IMR-90 (cell line): ENCODE measurements at places on chromosomes 7 and 10.

GRCh38 chr7:85928500-85928899 lies 715.2 kb upstream of the GRM3 start:
- DNase-seq = no peak

GRCh38 chr7:96224685-96225084 lies 97.2 kb downstream of the SLC25A13 start:
- DNase-seq = no peak

GRCh38 chr10:121127151-121127906 lies 276.2 kb downstream of the WDR11 start:
- DNase-seq = no peak

DNA sequence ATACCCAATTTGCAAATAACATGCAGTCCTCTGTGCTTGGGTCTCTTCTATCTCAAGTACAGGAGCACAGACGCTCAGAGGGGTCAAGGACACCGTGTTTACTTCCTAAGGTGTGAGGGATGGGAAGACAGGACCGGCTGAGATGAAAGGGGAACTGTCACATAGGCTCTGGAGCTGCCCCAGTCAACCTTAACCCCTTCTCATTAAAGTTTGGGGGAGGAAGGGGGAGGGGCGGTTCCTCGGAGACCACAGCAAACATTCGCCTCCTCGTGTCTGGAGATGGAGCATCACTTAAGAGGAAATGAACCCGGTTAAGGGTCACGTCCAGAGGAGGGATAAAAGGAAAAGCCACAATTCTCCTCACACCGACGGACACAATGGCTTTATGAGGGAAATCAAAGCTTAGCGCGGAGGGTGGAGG lies 1.1 kb downstream of the SH3PXD2A start:
- no peak for DNase-seq

DNA sequence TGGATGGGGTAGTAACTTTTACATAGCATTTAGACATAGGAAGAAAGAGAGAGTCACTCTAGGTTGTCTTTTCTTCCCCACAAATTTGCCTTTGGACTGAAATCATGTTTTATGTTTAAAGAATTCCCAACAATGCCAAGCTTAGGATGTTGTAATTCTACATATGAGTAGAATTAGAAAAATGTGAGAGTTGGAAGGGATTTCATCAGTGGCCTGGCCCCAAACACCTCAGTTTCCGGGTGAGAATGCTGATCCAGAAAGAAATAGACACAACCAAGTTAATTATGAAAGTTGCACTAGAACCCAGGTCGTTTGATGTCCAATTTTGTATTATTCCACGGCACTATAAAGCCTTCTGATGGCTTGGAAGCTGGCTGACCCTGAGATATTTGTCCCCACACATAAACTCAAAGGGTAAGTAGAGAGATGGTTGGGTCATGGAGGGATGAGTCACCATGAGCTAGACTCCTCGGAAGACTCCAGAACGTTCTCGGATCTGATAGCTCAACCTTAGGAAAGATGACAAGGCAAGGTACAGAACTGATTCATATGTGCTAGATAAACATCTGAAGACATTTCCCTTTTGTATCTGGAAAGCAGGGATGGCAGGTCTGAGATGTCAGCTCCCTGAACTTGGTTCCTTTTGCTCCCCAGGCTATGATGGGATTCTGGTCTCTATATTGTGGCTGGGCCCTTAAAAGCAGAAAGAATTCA lies 48.8 kb upstream of the SLC35B4 start:
- peak; percentile 47 for DNase-seq

DNA sequence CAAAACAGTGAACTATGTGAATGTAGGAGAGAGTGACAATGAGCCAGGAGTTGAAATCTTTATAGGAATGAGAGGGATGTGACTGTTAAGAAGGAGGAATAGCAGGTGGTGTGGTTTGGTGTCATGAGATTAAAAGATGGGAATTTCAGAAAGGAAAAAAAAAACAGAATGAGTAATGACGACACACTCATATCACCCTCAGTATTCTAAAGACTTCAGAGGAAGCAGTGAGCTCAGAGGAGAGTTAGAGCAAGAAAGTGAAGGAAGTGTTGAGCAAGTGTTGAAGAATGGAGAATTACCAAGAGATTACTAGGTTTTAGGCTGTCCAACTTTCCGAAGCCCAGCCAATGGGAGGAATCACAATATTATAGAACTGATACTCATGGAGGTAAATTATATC lies 220.5 kb upstream of the HGF start:
- DNase-seq = peak; percentile 83

GRCh38 chr7:139328375-139328774 lies 12.8 kb upstream of the FMC1 start:
- DNase-seq = peak; percentile 95

DNA sequence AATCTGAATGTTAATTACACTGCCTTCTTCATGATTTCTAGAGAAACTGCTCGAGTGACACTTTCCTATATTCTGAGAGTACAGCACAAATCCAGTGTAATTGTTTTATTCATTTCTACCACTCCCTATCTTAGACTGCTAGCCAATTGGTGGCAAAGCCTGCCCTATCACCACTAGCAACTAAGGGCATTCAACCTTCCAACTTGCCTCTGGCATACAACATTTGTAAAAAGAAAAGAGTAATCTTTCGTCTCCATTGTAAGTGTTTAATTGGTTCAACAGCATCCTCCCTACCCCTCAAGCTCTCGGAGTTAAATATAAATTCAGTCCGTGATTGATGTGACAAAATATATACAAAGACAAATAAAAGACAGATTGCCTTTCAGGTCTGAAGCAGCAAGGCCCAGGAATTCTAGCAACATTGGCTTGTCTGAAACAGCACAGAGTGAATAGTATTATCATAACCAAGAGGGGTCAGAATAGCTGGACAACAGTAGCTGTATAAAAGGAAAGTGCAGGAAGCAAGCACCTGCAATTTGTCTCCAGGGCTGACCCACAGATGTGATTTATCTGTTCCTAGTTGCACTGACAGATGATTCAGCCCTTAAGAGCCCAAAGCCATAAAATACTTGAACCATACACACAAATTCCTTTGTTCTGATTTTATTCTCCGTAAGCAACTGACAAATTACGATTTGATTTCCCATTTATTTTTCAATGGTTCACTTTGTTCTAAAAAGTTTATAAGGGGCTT lies 47.6 kb upstream of the ANKRD1 start:
- DNase-seq = peak; percentile 83

- DNase-seq = peak; percentile 84
These were observed 7.2 kb downstream of the TNS3 start for GRCh38 chr7:47574482-47575329.

- DNase-seq = no peak
These were observed 42.8 kb downstream of the AP5Z1 start for GRCh38 chr7:4818000-4818794.

DNA sequence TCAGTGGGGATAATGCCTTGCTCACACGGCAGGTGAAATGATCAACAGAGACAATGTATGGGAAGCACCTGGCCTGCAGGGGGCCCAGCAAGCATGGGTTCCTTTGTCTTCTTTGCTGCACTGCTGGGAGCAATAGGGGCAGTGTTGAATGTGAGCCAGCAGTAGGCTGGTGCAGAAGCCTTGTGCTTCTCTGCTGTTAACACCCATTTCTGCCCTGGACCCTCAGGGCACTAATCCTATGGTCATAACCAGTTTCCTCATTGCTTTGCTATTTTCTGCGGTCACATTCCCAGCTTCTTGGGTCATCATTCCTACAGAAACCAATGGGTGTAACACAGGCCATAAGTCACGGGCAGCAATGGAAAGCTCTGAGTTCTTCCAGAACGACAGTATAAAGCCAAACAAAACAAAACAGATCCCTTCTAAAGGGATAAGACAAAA lies 10.9 kb upstream of the LGI1 start:
- peak; percentile 89 for DNase-seq

GRCh38 chr10:2760736-2761135 lies 306.6 kb upstream of the PFKP start:
- no peak for DNase-seq

- DNase-seq = peak; percentile 99
These were observed 553 bp upstream of the YWHAG start for GRCh38 chr7:76359111-76359977.

DNA sequence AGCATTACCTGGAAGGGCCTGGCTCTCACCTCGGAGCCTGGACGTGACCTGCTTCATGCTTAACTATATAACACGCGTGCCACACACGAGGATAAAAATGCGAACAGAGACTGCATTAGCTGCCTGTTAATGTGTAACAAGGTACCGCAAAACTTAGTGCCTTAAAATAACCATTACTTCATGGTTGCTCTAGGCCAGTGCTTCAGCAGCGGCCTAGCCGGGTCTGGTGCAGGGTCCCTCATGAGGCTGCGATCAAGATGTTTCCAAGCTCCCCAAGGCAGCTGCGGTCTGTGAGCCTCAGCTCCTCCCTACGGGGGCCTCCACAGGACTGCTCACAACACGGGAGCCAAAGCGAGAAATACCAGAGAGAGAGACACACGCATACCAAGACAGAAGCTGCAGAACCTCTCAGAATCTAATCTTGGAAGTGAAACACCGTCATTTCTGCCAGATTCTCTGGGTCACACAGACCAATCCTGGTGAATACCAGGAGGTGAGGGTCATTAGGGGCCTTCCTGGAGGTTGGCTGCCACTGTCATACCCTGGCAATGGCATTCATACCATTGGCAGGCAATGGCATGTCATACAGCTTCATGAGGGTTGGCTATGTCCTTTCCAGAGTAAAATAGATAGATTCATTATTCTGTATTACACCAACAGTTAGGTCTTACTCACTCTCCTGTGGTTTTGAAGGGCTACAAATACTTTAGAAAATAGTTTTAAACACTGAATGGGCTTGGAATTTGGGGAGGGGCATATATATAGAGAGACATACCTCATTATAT lies 94.5 kb downstream of the HIPK2 start:
- DNase-seq = peak; percentile 61

DNA sequence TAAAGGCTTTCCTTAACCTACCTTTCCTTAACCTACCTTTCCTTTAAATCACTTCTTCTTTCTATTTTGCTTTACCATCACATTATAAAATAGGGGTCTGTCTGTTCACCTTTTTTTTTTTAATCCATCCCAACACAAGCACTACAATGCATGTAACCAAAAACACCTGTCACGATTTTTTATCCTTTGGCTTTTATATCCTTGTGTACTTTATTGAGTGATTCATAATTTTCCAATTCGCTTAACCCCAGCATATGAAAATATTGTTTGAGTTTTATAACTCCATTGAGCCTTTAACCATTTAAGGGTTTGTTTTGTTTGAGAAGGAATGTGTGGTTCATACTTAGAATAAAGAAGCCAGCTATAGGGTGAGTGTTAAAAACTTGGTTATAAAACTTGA lies 132.2 kb downstream of the CHRM2 start:
- DNase-seq = no peak

GRCh38 chr10:2964632-2965296 lies 102.6 kb upstream of the PFKP start:
- no peak for DNase-seq

GRCh38 chr7:34849163-34849960 lies 187.9 kb downstream of the DPY19L1 start:
- no peak for DNase-seq

- no peak for DNase-seq
These were observed 9.6 kb downstream of the INMT start for GRCh38 chr7:30761214-30762156.

GRCh38 chr10:50271564-50272250 lies 20.4 kb upstream of the ASAH2 start:
- no peak for DNase-seq

DNA sequence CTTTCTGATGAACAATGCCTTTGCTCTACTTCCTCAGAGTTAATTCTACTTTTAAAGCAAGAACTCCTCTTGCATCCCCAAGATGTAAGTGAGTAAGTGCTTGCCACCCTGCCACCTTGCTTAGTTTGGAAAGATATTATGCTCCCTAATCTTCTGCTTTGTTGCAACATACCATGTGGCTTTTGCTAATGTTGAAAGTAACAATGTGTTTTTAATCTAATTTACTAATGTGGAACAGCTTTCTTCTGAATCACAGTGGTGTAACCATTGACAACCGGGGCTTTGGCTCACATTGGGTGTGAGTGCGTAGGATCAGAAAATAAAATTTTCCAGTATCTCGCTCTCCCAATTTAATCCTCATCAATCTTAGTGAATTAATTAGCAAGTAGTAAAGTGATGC lies 254.1 kb upstream of the PTER start:
- DNase-seq = no peak

- no peak for DNase-seq
These were observed 12.5 kb downstream of the NUDCD3 start for GRCh38 chr7:44477938-44478337.

DNA sequence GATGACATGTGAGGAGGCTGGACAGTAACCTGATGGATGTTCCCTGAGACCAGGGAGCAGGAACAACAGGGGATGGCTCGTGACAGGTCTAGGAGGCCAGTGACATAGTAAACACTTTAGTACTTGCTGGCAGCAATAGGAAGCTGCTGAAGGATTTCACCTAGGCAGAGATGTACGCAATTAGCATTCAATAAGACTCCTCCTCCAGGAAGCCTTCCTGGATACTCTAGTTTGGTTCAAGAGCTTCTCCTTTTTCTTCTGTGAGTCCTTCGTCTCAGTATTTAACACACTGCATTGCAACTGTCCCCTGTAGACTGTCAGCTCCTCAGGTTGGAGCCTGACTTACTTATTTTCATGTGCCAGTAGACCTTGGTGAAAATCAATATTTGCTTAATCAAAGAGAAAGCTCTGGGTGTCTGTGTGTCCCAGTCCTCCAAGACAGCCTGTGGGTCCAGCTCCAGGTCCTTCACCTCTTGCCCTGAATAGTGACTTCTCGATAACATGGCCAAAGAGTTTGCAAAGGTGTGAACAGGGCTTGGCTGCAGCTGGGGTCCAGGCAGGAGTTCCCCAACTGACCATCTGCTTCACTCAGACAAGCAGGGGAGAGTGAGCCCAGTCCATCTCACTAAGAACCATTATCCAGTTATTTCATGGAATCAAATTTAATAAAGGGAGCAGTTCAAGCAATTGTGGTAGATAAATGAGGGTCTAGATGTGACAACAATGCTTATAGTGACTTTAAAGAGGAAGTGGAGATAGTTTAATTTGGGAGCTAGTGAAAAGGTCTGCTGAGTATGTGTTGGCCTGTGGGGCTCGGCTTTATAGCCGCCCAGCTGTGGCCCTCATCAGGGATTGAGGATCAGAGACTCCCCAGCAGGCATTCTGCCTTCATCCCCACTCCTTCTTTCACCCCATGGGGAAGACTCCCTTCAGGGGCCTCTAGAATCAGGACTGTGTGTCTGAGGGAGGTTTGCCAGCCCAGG lies 9.4 kb downstream of the TMEM273 start:
- DNase-seq = no peak

GRCh38 chr7:92691578-92691977 lies 101.4 kb upstream of the FAM133B start:
- peak; percentile 76 for DNase-seq

- DNase-seq = peak; percentile 13
These were observed 456.2 kb downstream of the REEP3 start for GRCh38 chr10:63977329-63977923.

GRCh38 chr7:94655848-94656657 lies at the start of gene SGCE:
SGCE (minus strand) TSS chr7:94656133; CDS start chr7:94656098, 35 bp downstream.
- DNase-seq = peak; percentile 71
